ENCODE measurements at places on chromosomes 2 and 18.

DNA sequence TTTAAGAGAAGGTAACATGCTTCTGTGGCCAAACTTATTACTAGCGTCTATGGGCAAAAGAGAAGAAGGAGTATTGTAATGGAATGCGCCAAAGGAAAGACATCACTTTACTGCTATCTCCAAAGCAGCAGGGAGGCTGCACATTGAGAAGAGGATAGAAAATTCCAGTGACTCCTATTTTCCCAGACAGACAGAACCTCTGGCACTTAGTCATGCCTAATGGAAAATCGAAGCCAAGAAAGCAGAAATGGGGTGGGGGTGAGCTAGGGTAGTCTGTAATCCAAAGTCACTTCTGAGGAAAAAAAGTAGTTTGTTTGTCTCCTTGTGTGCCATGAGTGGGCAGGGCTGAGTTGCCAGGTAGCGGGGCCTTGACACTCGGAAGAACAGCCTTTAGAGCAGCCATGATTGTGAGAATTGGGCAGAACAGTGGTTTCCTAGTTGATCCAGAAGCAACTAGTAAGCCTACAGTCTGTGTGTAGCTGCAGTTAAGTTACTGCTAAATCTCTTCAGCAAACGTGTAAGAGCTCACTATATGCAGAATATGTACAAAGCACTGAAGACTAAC lies 79.4 kb upstream of the FOSL2 start:
- DNase-seq: no peak

GRCh38 chr2:65067806-65068553 lies 11.8 kb downstream of the CEP68 start:
- no peak for DNase-seq

DNA sequence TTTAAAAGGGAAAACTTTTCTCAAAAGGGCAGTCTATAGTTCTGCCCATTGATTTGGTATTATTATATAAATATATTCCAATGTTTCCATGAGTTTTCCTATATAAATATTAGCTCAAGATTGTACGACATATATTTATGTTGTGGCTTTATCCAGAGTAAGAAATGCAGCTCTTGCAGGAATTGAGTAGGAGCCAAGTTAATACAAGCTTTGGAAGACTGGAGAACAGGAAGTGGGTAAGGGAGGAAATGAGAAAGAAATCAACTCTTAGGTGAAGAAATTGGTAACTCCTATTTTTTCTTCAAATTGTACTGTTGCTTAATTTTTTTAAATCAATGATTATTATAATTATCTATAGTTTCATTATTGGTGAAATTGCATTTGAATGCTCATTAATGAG lies 105.4 kb upstream of the FAM117B start:
- DNase-seq: peak; percentile 13

- no peak for DNase-seq
Measured at GRCh38 chr2:19505199-19506136, 147.0 kb upstream of the OSR1 start.

GRCh38 chr2:147204102-147204501 lies 640.7 kb upstream of the ACVR2A start:
- DNase-seq: no peak
